ENCODE measurements at places on chromosomes 3 and 15. TPM values are rescaled to one million over a fixed set of nuclear protein-coding genes. Genes with fewer than 3 reads are reported as not detected.

GRCh38 chr3:191987831-191988350 lies 526.9 kb downstream of the PYDC2 start:
- no peak for DNase-seq

DNA sequence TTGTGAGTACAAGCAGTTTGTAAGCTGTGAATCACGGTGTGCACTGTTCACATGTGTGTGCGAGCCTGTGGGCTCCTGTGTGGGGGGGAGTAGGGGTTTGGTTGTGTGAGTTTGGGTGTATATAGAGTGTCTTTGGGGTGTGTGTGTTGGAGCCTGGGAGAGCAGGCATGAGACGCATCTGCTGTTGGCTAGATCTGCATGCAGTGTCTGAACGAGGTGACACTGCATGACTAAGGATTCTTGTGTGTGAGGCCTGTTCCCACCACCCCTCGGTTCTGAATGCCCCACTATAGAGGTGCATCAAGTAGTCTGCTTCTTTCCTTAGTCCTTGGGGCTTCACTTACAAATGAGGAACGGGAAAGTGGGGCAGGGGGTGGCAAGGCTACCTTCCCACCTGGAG lies 68.4 kb downstream of the MAGEF1 start:
- DNase-seq, result no peak

- no peak for DNase-seq
Observed at GRCh38 chr3:54528668-54529067, 399.2 kb downstream of the LRTM1 start.

Gene SAMMSON
- total RNA-seq, result 0.67 TPM

DNA sequence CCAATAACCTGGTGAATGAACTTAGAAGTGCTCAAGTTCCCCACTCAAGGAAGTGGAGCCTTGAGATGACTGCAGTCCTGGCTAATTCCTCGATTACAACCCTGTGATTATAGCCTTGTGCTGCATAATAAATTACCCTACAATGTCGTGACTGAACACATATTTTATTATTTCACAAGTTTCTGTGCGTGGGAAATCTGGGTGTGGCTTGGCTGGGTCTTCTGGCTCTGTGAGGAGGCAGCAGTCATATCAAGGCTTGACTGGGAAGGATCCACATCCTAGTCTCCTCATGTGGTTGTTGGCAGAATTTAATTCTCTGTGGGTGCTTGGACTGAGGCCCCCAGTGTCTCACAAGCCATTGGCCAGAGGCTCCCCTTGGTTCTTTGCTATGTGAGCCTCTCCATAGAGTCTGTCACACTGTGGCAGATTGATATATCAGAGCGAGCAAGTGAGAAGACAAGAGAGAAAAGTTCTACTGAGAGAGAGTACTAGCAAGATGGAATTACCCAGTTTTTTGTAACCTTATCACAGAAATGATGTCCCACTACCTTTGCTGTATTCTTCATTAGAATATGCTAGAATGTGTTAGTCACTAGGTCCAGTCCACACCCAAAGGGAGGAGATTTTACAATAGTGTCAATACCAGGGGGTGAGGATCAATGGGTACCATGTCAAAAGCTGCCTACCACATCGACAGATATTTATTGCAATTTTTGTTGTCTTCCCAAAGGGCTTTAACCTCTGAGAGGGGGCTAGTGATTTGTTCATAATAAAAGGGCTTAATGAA lies 102.8 kb upstream of the TBC1D5 start:
- peak; percentile 16 for DNase-seq

DNA sequence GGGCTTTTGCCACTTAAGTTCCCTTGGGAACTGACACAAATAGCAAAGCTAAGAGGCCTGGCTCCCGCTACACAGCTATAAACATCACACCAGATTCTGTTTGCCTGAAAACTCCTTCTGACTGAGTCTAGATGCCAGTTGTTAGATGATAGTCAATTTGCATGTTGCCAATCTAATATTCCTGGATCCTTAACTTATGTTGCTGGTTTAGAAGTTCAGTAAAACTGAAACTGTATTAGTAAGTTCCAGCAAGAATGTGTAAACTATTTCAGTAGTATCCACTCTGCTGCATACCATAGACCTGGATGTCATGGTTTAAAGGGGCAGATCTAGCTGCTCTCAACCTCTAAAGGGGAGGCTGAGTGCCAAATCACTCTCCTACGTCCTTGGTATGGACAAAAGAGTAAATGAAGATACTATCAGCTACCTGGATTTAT lies 27.1 kb upstream of the LACTB start:
- DNase-seq, result peak; percentile 19

Gene MELTF
- total RNA-seq, result 13.8 TPM

Gene CLDND1
- total RNA-seq, result 73.9 TPM

Gene FBXW12
- not detected for total RNA-seq

Gene RTP1
- not detected for total RNA-seq

Gene POLR2M
- total RNA-seq, result 65.6 TPM

- DNase-seq, result no peak
Observed at GRCh38 chr3:12284591-12284990, 4.3 kb upstream of the PPARG start.

Gene EPHB1
- 5.6 TPM for total RNA-seq

Gene TRPM1
- total RNA-seq, result not detected

Gene PSTPIP1
- total RNA-seq, result 3.0 TPM

DNA sequence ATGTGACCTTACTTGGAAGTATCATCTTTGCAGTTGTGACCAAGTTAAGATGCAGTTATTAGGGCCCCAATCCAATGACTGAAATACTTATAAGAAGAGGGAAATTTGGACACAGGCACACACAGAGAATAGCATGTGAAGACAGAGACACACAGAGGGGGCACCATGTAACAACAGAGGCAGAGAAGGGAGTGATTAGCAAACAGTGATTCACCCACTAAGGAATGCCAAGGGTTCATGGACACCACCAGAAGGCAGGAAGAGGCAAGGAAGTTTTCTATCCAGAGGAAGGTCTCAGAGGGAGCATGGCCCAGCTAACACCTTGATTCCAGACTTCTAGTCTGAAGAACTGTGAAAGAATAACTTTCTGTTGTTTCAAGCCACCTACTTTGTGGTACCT lies 25.0 kb downstream of the SIDT1 start:
- DNase-seq, result no peak

Gene CD200
- 13.2 TPM for total RNA-seq

- DNase-seq, result no peak
Observed at GRCh38 chr3:157282261-157283191, 122.6 kb upstream of the CCNL1 start.

DNA sequence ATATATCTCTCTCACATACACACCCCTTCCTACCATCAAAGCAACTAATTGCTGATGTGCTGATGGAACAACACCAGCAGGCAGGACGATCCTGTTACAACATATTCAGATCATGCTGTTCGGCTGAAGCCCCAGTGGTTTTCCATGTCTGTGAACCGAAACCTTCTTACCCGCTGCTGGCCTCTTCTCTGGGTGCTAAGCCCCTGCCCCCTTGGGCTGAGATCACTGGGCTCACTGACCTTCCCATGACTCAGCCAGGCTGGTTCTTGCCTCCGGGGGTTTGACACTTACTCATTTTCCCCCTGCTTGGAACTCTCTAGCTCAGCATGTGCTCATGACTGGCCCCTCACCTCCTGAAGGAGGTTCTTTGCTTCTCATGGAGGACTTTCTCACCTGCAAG lies 122.0 kb upstream of the RGMA start:
- no peak for DNase-seq

Gene PTH1R
- total RNA-seq, result 10.6 TPM

DNA sequence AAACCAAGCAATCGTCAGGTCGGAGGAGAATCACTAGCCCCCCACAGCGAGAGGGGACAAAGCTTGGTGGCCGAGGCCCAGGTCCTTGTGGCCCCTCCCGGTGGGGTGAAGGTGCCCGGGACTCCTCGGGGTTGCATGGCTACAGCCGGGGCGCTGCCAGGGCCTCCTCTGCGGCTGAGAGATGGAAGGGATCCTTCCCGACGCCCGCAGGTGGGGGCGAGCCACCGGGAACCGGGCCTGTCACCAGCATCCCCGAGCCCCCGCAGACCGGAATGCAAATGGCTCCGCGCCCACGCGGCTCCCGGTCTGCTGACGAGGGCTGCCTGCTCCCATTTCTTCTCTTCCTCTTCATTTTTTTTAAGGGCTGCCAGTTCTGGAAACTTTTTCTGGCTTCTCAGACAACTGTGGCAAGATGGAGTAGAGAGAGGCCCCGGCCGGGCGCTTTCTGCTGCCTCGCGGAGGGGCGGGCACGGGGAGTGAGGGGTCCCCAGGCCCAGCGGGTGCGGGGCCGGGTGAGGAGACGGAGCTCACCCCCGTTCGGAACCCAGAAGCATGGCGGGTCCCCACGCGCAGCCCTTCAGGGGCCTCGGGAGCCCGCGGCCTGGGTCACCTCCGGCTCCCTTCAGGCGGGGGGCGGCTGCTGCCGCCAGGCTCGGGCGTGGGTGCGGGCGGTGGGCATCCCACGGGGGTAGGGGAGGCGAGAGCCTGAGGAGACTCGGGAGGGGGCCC lies 27.5 kb downstream of the MELTF start:
- DNase-seq, result no peak

- no peak for DNase-seq
Observed at GRCh38 chr3:66312039-66312438, 91.2 kb downstream of the SLC25A26 start.

- no peak for DNase-seq
Observed at GRCh38 chr3:107816107-107816506, 274.7 kb downstream of the CD47 start.

Gene SSUH2
- 0.42 TPM for total RNA-seq

DNA sequence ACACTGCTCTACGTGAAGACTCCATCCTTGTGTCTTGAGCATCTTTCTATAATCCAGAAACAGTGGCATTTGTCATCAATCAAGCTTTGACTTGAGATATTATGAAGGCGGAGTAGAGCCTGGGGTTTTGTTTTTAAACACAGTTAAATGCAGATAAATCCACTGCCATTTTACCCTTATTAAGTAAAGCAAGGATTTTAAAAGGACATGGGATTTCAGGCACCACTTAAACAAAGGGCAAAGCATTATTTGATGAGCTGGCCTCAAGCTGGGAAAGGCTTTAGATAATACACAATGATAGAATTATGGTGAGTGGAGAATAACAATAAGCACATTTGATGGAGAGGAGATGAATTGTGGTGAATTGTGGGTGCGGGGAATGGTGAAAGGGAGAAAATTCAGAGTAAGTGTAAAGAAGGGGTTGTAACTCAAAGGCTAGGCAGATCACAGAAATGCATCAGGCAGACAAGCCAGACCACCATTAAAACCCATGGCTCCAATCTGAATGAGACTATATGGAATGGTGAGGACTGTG lies 54.9 kb upstream of the GLCE start:
- DNase-seq, result no peak

DNA sequence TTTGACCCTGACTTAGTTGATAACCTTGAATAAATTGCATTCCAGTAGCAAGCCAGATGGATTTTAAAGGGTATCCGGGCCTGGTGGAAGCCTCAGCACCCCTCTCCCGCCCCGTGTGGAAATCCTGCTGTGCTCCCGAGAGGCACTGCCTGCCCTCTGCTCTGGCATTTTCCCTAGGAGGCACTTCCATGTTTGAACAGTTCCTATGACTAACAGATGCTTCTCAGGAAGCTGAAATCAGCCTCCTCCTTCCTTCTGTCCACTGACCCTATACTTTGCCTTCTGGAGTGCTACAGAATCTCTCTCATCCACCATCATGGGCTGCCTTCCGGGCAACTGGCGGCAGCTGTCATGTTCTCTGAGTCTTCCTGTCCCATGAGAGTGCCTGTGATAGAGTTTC lies 90.8 kb downstream of the GABRG3 start:
- DNase-seq, result no peak

Gene SLC22A13
- 0.54 TPM for total RNA-seq

Gene LRRC2
- 32.6 TPM for total RNA-seq

DNA sequence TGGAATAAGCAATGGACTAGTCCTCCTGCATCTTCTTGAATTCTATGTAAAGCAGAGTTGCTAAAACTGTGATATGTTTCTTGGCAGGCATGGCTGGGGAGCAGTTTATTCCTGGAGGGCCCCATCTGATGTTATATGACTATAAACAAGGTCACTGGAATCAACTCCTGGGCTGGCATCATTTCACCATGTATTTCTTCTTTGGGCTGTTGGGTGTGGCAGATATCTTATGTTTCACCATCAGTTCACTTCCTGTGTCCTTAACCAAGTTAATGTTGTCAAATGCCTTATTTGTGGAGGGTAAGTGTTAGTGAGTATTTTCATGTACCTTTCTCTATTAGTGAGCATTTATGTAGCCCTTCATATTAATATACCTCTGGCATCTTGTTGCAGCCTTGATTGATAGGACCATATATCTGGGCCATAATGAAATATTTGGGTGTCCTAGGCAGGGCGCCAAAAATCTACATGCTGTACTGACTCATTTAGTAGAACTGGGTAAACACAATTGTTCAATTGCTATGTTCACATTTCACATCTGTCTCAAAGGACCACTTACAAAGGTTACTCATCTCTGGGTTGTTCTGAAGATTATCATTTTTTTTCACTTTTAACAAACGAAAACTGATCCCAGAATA lies 52.6 kb upstream of the ADGRG7 start:
- DNase-seq, result no peak

DNA sequence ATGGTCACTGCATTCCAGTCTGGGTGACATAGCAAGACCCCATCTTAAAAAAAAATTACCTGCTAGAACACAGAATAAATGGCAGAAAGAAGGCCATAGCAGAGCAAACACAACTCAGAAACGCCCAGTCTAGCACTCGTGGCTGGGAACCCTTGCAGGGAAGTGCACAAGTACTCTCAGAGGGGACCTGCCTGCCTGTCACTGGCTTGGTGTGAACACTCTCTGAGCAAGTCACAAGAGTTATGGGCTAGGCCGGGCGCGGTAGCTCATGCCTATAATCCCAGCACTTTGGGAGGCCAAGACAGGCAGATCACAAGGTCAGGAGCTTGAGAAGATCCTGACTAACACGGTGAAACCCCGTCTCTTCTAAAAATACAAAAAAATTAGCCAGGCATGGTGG lies 17.2 kb downstream of the SFMBT1 start:
- DNase-seq, result no peak

DNA sequence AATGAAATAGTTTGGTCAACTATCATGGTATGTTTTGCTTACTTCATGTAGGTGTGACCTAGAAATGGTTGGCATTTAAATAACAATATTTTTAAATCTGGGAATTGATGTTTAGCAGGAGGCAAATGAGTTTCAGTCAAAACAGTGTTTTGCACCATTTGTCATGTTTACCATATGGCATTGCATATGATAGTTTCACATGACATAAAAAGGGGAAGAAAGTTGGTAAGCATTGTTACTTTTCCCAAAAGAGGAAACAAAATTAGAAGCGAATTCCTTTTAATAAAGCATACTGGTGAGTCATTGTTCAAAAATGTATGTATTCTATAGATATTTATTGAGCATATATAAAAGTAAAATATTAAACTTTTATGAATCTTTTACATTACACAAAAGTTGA lies 2.3 kb downstream of the RNF13 start:
- no peak for DNase-seq

DNA sequence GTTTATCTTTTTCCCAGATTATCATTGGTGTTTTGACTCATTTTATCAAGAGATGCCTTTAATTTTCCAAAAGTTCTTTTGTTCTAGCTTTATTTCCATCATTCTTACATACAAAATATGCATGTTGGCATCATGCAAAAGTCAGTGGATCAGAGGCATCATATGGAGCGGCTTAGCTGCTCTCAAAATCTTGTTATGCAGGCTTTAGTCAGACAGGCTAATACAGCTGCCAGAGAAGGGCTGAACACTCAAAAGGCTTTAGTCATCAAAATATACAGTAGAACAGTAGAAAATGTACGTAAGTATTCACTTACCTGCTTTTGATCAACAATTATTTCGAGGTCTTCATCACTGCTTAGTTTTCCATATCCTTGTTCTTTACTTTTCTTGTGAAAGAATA lies 65.5 kb downstream of the PEX5L start:
- no peak for DNase-seq
